ENCODE measurements at places on chromosomes 11 and 22. TPM values are rescaled to one million over a fixed set of nuclear protein-coding genes. Genes with fewer than 3 reads are reported as not detected.

CCND1 gene
- 934 TPM for total RNA-seq

KRTAP5-9 gene
- total RNA-seq: not detected

DNA sequence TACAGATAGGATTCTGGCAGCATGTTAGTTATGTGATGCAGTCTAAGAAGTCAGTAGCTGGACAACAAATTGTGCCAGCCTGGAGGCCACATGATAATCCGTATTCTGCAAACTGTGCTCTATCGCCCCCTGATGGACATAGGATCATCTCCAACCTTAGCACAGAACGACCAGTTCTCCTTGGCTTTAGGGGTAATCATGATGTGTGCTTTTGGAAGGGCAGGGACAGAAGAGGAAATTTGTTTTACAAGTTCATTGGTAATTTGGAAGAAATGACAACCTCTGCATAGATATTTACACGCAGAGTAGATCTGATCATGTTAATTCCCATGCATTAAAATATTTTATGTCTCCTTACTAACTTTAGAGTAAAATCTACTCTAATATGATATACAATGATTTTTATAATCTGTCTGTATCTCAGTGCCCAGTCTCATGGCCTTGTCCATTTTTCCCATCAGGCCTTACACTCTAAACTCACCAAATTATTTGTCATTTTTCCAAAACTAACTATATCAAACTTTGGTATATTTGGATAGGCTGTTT is 12.1 kb downstream of the OR10D3 start:
- DNase-seq: peak; percentile 79

- DNase-seq: no peak
These were observed 444 bp downstream of the CWF19L2 start for GRCh38 chr11:107457205-107457557.

- peak; percentile 84 for DNase-seq
These were observed 34.7 kb downstream of the RNF169 start for GRCh38 chr11:74783241-74783871.

- no peak for DNase-seq
These were observed 153.7 kb downstream of the GRIA4 start for GRCh38 chr11:105763594-105763993.

DNA sequence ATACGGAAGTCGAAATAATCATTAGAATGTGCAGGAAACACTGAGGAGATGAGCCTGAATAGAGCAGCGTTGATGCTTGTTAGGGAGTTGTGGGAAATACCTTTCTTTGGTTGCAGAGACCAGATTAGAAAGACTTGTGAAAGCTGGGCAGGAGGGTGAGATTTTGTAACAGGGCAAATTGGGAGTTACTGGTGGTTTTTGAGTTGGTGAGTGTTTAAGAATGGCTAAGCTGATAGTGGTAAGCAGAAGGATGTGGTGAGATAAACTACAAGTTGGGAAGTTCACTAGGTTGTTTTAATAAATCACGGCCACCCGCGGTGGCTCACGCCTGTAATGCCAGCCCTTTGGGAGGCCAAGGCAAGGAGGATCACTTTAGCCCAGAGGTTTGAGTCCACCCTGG is 34.4 kb downstream of the MCAM start:
- DNase-seq: no peak

- DNase-seq: no peak
These were observed 68.7 kb downstream of the MN1 start for GRCh38 chr22:27732841-27733240.

GRCh38 chr11:47857892-47858543 is 9.9 kb upstream of the NUP160 start:
- DNase-seq: peak; percentile 61

TPH1 gene
- total RNA-seq: not detected

- DNase-seq: no peak
These were observed 20.8 kb upstream of the SLN start for GRCh38 chr11:107732689-107733051.

DNA sequence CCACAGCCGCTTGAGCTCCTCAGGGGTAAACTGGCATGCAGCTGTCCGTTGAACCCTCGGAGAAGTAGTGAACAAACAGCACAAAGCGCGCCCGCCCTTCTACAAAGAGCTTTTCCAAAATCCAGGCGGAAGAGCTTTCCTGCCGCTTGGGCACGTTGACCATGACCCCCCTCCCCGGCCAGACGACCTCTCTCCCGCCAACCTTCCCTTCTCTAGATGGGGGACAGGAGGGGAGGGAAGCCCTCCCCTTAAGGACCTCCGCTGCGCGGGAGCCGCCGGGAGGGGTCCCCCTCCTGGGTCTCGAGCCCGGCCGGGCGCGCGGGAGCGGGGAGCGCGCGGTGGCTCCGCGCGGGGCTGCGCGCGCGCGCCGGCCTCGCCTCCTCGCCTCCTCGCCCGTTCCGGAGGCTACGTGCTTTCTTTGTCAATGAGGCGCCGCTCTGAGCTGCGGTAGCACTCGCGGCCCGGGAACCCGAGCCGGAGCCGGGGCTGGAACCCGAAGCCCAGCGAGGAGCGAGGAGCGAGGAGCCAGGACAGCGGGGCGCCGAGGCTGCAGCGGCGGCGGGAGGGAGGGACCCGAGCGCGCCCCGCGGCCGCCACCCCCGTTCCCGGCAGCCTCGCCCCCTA is 118.6 kb downstream of the HIPK3 start:
- peak; percentile 34 for DNase-seq

GRCh38 chr11:74546752-74547151 is 45.6 kb upstream of the POLD3 start:
- DNase-seq: peak; percentile 98
